Osteocyte (in vitro differentiated cells): ENCODE measurements at places on chromosomes 1 and 21. TPM values are rescaled to one million over a fixed set of nuclear protein-coding genes. Genes with fewer than 3 reads are reported as not detected.

Gene BLACAT1
- not detected in 2 replicates for total RNA-seq

Gene NUDT4B
- 0.68 TPM in 1 of 2 replicates, not detected in the other for total RNA-seq

Gene RIMS3
- 16.5 and 17.0 TPM in 2 replicates for total RNA-seq

Gene ZC3H12A
- 7.0 and 11.3 TPM in 2 replicates for total RNA-seq

Gene HPCA
- total RNA-seq, result not detected in 2 replicates

Gene ARTN
- 0.81 and 1.1 TPM in 2 replicates for total RNA-seq

Gene UBE2U
- total RNA-seq, result not detected in 2 replicates

Gene CRP
- total RNA-seq, result not detected in 2 replicates

GRCh38 chr1:115499253-115499652 is 142.5 kb upstream of the VANGL1 start:
- peaks cover 45% of the 10 kb centered on the region for H3K4me1 ChIP-seq
- H3K36me3 ChIP-seq, result no peaks in the 10 kb centered on the region
- no peaks in the 10 kb centered on the region for H3K27me3 ChIP-seq
- DNase-seq, result no peak
- no peak overlapping the region for H3K27ac ChIP-seq

- H3K27ac ChIP-seq, result no peak overlapping the region
- H3K36me3 ChIP-seq, result peaks cover 58% of the 10 kb centered on the region
- no peaks in the 10 kb centered on the region for H3K27me3 ChIP-seq
- DNase-seq, result no peak
- H3K4me1 ChIP-seq, result peaks cover 5% of the 10 kb centered on the region
Measured at GRCh38 chr1:156959414-156959813, 39.0 kb downstream of the LRRC71 start.

- H3K4me3 ChIP-seq, result no peak overlapping the region
- no peaks in the 10 kb centered on the region for H3K36me3 ChIP-seq
- no peaks in the 10 kb centered on the region for H3K27me3 ChIP-seq
- H3K27ac ChIP-seq, result no peak overlapping the region
- H3K4me1 ChIP-seq, result peaks cover 12% of the 10 kb centered on the region
- no peak for DNase-seq
Measured at GRCh38 chr1:84086616-84087015, 57.5 kb upstream of the PRKACB start.

Gene HORMAD1
- not detected in 2 replicates for total RNA-seq

GRCh38 chr21:38775733-38776132 is 30.0 kb upstream of the ETS2 start:
- DNase-seq, result no peak
- H3K4me1 ChIP-seq, result peaks cover 20% of the 10 kb centered on the region
- no peak overlapping the region for H3K4me3 ChIP-seq
- no peak overlapping the region for H3K27ac ChIP-seq

DNA sequence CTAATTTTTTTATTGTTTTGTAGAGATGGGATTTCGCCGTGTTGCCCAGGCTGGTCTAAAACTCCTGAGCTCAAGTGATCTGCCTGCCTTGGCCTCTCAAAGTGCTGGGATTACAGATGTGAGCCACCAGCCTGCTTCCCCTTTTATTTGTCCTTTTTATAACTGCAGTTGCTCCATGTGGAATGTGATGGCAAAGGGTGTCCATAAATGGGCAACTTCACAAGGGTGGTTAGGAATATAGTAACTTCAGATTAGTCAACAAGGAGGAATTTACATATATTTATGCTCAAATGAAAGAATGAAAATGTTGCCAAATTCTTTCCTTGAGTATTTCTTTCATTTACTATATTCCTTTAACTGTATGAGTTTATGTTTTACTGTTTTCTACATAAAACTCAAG is 182.9 kb downstream of the BACH1 start:
- peaks cover 31% of the 10 kb centered on the region for H3K4me1 ChIP-seq
- H3K4me3 ChIP-seq, result no peak overlapping the region
- no peak overlapping the region for H3K27ac ChIP-seq

DNA sequence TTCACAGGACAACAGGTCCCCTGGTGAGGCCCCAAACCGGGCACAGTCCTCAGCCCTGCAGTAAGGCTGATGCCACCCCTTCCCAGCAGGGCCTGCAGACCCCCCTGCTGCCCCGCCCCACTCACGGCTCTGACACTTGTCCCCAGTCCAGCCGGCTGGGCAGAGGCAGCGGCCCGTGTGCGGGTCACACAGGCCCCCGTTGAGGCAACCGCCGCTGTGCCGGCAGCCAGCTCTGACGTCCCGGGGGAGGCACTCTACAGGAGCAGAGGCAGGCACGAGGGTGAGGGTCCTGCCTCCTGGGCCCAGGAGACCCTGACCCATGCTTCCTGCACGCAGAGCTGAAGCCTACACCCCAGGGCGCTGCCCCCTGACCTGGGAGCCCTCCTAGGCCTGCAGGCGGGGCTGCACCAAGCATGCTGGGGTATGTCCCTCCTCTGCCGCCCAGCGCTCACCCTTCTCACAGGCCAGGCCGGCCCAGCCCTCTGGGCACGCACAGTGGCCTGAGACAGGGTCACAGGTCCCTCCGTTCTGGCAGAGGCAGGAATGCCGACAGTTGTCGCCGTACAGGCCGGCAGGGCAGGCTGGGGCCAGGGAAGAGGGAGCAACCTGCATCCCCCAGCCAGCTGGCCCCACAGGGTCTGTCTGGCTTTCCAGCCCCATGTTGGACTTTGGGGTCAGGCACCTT is 43.9 kb downstream of the ARHGEF16 start:
- no peak overlapping the region for H3K4me3 ChIP-seq
- peaks cover 10% of the 10 kb centered on the region for H3K4me1 ChIP-seq
- H3K27me3 ChIP-seq, result no peaks in the 10 kb centered on the region

DNA sequence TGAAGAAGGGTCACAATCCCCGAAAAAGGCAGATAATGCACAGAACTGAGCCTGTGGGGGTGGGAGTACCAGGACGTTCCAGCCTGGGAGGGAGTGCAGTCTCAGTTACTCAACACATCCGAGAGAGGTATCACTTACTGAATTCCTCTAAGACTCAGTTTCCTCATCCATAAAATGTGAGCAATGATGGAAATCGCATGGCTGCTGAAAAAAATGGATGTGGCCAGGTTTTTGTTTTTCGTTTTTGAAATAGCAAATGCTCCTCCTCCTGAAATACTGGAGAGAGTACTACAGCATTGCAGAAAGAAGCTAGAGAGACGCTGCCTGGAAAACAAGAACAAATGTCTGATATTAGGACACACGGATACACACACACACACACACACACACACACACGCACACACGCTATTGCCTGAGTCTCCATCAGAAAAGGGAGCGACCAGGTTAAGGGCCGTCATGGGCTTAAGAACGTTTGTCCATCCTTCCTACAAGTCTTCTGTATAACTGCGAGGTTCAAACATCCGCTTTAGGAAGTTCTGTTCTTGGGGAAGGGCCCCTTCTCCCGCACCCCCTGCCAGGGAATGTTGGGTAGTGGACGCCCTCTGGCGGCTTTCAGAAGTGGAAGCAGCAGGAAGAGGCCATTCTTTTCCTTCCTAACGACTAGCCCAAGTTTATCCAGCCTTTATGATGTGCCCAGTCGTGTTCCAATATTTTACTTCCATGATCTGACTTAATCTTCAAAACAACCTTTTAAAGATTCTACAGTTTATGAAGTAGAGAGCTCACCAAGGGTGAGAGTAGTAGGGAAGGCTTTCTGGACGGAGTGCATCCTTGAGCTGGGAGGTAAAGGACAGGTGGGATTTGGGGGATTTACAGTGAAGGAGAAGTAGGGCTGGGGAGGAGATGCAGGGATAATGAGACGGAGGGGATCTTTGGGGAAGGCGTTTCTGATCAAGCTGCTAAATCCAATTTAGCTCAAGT is 699 bp upstream of the NES start:
- peaks cover 44% of the 10 kb centered on the region for H3K4me1 ChIP-seq
- H3K36me3 ChIP-seq, result peaks cover 5% of the 10 kb centered on the region
- peaks cover 32% of the 10 kb centered on the region for H3K27me3 ChIP-seq
- peak overlapping the region; percentile 62 for H3K27ac ChIP-seq
- peak overlapping the region; percentile 63 for H3K4me3 ChIP-seq

GRCh38 chr1:182397653-182398393 is 2.6 kb downstream of the TEDDM1 start:
- peak overlapping the region; percentile 25 for H3K27ac ChIP-seq
- H3K36me3 ChIP-seq, result no peaks in the 10 kb centered on the region
- peaks cover 19% of the 10 kb centered on the region for H3K4me1 ChIP-seq
- DNase-seq, result no peak
- H3K4me3 ChIP-seq, result no peak overlapping the region
- H3K27me3 ChIP-seq, result peaks cover 7% of the 10 kb centered on the region

- peaks cover 24% of the 10 kb centered on the region for H3K4me1 ChIP-seq
- no peaks in the 10 kb centered on the region for H3K27me3 ChIP-seq
- DNase-seq, result no peak
- H3K4me3 ChIP-seq, result no peak overlapping the region
Measured at GRCh38 chr21:27532076-27532475, 565.2 kb upstream of the ADAMTS5 start.

DNA sequence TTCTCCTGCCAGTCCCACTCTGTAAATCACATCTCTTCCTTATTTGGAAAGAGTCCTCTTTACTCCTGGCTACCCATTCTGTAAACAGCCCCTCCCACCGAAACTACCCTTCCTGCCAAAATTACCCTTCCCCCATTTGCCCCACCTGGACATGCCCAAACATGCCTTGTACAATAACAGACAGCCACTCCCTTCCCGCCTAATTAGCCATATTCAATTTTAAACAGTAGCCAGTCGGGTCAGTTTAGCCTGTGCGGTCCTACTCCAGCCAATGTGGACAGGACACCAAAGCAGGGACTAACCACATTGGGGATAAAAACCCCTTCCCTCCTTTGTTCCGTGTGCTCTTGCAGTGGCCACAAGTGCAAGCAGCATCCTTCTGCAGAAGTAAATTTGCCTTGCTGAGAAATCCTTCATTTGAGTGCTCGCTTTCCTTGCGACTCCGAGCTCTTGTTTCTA is 56.3 kb upstream of the MAP10 start:
- DNase-seq, result no peak
- H3K4me1 ChIP-seq, result no peaks in the 10 kb centered on the region
- H3K36me3 ChIP-seq, result no peaks in the 10 kb centered on the region
- H3K4me3 ChIP-seq, result no peak overlapping the region
- no peak overlapping the region for H3K27ac ChIP-seq

GRCh38 chr1:15833842-15834405 is 13.6 kb upstream of the SPEN start:
- no peaks in the 10 kb centered on the region for H3K27me3 ChIP-seq
- H3K4me1 ChIP-seq, result peaks cover 30% of the 10 kb centered on the region
- peak overlapping the region; percentile 99 for H3K27ac ChIP-seq
- no peak for DNase-seq
- peaks cover 1% of the 10 kb centered on the region for H3K36me3 ChIP-seq

DNA sequence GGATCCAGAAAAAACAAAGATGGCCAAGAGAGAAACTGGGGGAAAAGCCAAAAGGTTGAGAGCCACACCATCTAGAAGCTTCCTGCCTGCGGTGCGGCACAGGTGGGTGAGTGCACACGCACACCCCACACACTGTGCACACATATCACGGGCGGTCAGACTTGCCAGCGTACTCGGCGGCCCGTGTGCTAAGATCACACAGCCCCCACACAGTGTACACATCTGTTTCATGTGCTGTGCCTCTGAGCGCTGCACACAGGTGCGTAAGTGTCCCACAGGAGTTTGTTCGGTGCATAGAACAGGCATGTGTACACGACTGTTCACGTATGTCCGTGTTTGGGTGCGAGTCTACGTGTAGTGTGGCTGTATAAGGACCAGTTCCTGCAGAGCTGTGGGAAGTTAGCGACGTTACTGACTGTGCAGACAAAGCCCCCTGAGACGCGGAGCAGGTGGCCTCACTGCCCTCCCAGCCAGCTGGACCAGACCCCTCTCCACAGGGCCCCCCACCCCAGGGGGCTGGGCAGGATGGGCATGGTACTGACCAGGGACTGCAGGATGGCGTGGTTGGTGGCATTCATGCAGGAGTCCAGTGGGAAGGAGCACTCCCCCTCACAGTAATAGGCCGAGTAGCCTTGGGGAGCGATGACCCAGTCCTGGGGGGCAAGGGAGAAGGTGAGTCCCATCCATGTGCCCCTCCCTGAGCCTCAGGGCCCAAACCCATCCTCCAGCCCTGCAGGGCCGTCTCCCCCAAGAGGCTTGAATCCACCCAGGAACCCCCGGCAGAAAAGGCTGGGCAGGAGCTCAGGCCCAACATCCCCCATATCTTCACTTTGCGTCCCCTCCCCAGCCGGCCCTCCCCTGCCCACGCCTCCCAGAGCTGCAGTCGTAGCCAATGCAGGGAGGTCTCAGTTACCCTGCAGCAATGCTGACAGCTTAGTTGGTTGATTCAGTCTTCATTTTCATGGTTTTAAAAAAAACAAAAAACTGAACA is 8.3 kb downstream of the OXCT2 start:
- no peak overlapping the region for H3K27ac ChIP-seq
- no peaks in the 10 kb centered on the region for H3K27me3 ChIP-seq
- no peak for DNase-seq
- no peaks in the 10 kb centered on the region for H3K4me1 ChIP-seq
- peaks cover 4% of the 10 kb centered on the region for H3K36me3 ChIP-seq

- H3K27me3 ChIP-seq, result no peaks in the 10 kb centered on the region
- peaks cover 2% of the 10 kb centered on the region for H3K36me3 ChIP-seq
- H3K4me1 ChIP-seq, result peaks cover 20% of the 10 kb centered on the region
- no peak for DNase-seq
- H3K27ac ChIP-seq, result no peak overlapping the region
Measured at GRCh38 chr1:54262244-54262643, 62.3 kb downstream of the MRPL37 start.

- no peak overlapping the region for H3K4me3 ChIP-seq
- no peaks in the 10 kb centered on the region for H3K27me3 ChIP-seq
- no peak for DNase-seq
- H3K36me3 ChIP-seq, result no peaks in the 10 kb centered on the region
Measured at GRCh38 chr1:223301371-223301770, 62.6 kb downstream of the SUSD4 start.
